ENCODE measurements at places on chromosomes 2 and 18. TPM values are rescaled to one million over a fixed set of nuclear protein-coding genes. Genes with fewer than 3 reads are reported as not detected.

Gene UGT1A5
- total RNA-seq = not detected

Gene IL36B
- not detected for total RNA-seq

Gene ADD2
- total RNA-seq = under 0.01 TPM

Gene FZD7
- total RNA-seq = 11.6 TPM

Gene DSG1
- total RNA-seq = not detected

Gene KLHL41
- 0.91 TPM for total RNA-seq

Gene MROH2A
- not detected for total RNA-seq

Gene TMEM37
- 0.76 TPM for total RNA-seq

Gene LYPD1
- total RNA-seq = 0.76 TPM

Gene ZDBF2
- 20.9 TPM for total RNA-seq

Gene GTF2A1L
- not detected for total RNA-seq

Gene DHRS9
- total RNA-seq = not detected

Gene SLC8A1
- total RNA-seq = 139 TPM

Gene BBS5
- 9.0 TPM for total RNA-seq

Gene ADGRF3
- 0.22 TPM for total RNA-seq

Gene SPATA3
- not detected for total RNA-seq

Gene LRP1B
- total RNA-seq = 0.13 TPM

Gene SCN9A
- not detected for total RNA-seq

Gene PTPN4
- total RNA-seq = 30.4 TPM

Gene MTERF4
- total RNA-seq = 32.5 TPM

Gene LRRC30
- total RNA-seq = not detected

Gene LYG2
- total RNA-seq = not detected

Gene UGT1A10
- not detected for total RNA-seq

Gene KCNIP3
- 3.5 TPM for total RNA-seq

Gene NGEF
- 9.9 TPM for total RNA-seq

Gene PRKAG3
- total RNA-seq = 0.11 TPM

Gene ARHGAP28
- total RNA-seq = 38.2 TPM

Gene TCF7L1
- 6.1 TPM for total RNA-seq

Data from articular chondrocyte of knee joint (primary cell).